DND-41 (cell line): ENCODE measurements at places on chromosomes 16 and 17.

DNA sequence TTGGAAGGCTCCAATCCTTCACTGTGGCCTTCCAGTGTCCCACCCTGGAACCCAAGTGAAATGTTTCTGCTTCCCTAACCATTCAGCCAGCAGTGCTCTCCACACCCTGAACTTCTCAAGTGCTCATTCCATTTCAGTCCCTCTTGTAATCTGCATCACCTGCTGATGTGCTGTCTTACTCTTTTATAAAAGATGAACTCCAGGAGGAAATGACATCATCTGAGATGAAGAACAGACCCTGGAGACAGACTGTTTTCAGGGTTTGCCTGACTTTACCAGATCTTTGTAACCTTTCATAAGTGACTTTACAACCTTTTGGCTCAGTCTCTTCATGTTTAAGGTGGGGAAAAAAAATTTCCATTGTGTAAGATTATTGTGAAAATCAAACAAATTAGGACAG lies 61.3 kb downstream of the CNTNAP4 start:
- no peaks in the 10 kb centered on the region for H3K36me3 ChIP-seq
- no peaks in the 10 kb centered on the region for H3K4me1 ChIP-seq
- H3K27me3 ChIP-seq = no peaks in the 10 kb centered on the region
- no peak overlapping the region for H3K27ac ChIP-seq
- no peak overlapping the region for H3K4me3 ChIP-seq

- H3K27ac ChIP-seq = no peak overlapping the region
- H3K4me1 ChIP-seq = peaks cover 13% of the 10 kb centered on the region
- H3K4me3 ChIP-seq = no peak overlapping the region
Observed at GRCh38 chr16:25007284-25007984, 7.7 kb downstream of the ARHGAP17 start.

GRCh38 chr16:86929057-86929871 lies 350.9 kb downstream of the FOXL1 start:
- H3K36me3 ChIP-seq = no peaks in the 10 kb centered on the region
- H3K27me3 ChIP-seq = peaks cover 12% of the 10 kb centered on the region
- no peak overlapping the region for H3K27ac ChIP-seq
- no peak overlapping the region for H3K4me3 ChIP-seq
- no peak for DNase-seq

GRCh38 chr17:81371910-81372760 lies 23.1 kb upstream of the BAHCC1 start:
- no peak overlapping the region for H3K4me3 ChIP-seq
- no peaks in the 10 kb centered on the region for H3K36me3 ChIP-seq
- no peak for DNase-seq
- H3K27ac ChIP-seq = no peak overlapping the region
- no peaks in the 10 kb centered on the region for H3K4me1 ChIP-seq

- H3K36me3 ChIP-seq = no peaks in the 10 kb centered on the region
- DNase-seq = no peak
- H3K27me3 ChIP-seq = peaks cover 2% of the 10 kb centered on the region
- no peak overlapping the region for H3K27ac ChIP-seq
- H3K4me1 ChIP-seq = peaks cover 15% of the 10 kb centered on the region
- no peak overlapping the region for H3K4me3 ChIP-seq
Observed at GRCh38 chr17:81966343-81967243, 5.6 kb upstream of the NOTUM start.

DNA sequence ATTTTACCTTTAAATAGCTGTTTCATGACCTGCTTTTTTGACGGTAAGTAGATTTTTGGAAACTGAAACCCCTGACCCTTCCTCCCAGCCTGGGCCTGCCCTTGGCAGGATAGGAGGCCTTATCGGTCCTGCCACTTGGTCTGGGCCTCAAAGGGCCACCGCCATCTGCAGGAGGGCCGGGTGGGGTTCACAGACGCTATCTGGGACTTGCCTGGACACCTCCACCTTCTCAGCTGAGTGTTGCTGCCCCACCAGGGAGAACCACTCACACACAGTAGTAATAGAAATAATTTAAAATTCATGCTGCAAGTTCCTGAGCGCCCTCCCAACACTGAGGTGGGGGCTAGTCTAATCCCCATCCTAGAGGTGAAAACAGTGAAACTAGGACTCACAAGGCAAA lies 4.6 kb upstream of the NPRL3 start:
- no peak for DNase-seq
- peaks cover 9% of the 10 kb centered on the region; the same call in 1 of the 2 replicates for H3K4me1 ChIP-seq
- H3K27me3 ChIP-seq = no peaks in the 10 kb centered on the region

GRCh38 chr17:15237106-15237425 lies 28.1 kb downstream of the PMP22 start:
- no peak overlapping the region for H3K27ac ChIP-seq
- no peak overlapping the region for H3K4me3 ChIP-seq
- no peaks in the 10 kb centered on the region for H3K36me3 ChIP-seq
- no peaks in the 10 kb centered on the region for H3K4me1 ChIP-seq

- no peaks in the 10 kb centered on the region for H3K27me3 ChIP-seq
- no peaks in the 10 kb centered on the region for H3K4me1 ChIP-seq
- no peak overlapping the region for H3K4me3 ChIP-seq
- no peaks in the 10 kb centered on the region for H3K36me3 ChIP-seq
Observed at GRCh38 chr16:50837324-50837723, 95.4 kb downstream of the CYLD start.

DNA sequence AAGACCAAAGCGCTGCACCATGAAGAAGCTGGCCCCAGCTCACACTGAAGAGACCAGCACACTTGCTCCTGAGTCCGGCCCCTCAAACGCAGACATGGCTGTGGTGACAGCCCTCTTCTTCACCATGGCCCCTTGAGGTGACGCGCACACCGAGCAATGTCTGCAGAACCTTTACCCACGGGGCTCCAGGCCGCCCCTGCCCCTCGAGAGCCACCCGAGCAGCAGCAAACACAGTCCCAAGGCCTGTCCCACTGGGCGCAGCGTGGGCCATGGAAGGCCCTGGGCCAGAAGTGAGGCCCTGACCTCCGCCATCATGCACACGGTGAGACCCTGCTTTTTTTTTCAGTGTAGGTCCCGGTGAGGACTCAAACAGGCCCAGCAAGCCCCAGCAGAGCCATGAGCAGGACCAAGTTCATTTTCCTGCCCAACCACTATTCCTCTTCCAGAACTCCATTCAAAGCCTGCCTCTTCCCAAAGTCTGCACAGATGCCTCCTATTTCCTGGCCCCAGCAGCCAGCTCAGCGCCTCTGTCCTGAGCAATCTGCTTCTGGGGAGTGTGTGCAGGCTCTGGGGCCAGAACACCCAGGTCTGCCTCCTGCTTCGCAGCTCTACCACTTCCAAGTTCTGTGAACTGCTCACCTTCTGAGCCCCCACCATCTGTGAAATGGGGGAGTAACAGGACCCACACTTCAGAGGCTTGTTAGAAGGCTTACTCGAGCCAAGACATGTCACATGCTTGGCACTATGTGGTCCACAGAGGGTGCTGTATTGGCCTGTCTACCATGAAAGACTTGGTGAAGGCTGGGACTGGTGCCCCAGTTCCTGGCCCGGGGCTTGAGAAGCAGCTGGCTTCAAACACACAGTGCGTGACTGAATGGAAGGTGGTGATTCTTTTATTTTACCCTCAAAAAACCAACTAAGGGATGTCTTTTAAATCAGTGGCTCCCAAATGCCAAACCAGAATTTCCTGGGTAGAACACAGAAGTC lies 35.7 kb upstream of the GSG1L start:
- H3K4me1 ChIP-seq = no peaks in the 10 kb centered on the region
- H3K4me3 ChIP-seq = no peak overlapping the region
- H3K27ac ChIP-seq = no peak overlapping the region
- DNase-seq = no peak
- H3K36me3 ChIP-seq = peaks cover 74% of the 10 kb centered on the region

GRCh38 chr17:39611401-39612112 lies 3.8 kb upstream of the NEUROD2 start:
- H3K27ac ChIP-seq = no peak overlapping the region
- no peak overlapping the region for H3K4me3 ChIP-seq
- H3K27me3 ChIP-seq = peaks cover 9% of the 10 kb centered on the region
- no peaks in the 10 kb centered on the region for H3K36me3 ChIP-seq

DNA sequence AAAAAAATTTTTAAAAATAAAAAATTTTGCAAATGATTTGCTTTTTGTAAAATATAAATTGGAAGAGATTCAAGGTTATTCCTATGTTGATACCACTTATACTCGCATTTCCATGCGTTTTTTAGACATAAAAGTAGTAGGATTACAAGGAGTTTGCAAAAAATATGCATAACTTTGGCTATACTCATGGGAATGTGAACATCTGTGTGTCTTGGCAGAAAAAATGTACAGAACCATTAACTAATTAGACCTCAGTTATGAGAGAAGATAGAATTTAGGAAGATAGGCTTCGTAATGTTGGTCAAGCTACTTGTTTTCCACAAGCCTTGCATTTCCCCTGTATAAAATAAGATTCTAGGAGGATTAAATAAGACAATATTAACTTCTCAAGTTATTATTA lies 61.1 kb upstream of the VPS4A start:
- H3K27ac ChIP-seq = no peak overlapping the region
- H3K4me1 ChIP-seq = no peaks in the 10 kb centered on the region
- DNase-seq = no peak
- peaks cover 15% of the 10 kb centered on the region for H3K36me3 ChIP-seq

DNA sequence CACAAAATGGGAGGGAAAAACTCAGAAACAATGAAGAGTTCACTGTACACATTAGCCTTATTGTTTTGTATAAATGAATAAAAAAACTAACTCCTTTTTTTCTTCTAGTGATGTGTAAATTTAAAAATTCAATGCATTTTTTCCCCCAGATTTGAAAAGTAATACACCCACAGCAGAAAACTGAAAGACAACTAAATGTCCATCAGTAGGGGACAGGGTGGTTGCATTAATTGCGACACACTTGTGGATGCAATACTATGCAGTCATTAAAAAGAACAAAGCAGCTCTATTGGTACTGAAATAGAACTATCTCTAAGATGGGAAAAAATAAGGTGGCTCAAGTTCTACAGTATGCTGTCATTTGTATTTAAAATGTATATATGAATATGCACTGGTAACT lies 13.7 kb upstream of the WIPI1 start:
- H3K27me3 ChIP-seq = no peaks in the 10 kb centered on the region
- H3K27ac ChIP-seq = no peak overlapping the region
- no peaks in the 10 kb centered on the region for H3K36me3 ChIP-seq
- H3K4me3 ChIP-seq = no peak overlapping the region

GRCh38 chr16:19559242-19559910 lies 3.9 kb downstream of the VPS35L start:
- no peak for DNase-seq
- no peak overlapping the region for H3K27ac ChIP-seq
- peaks cover under 1% of the 10 kb centered on the region; the same call in 1 of the 2 replicates for H3K36me3 ChIP-seq
- no peak overlapping the region for H3K4me3 ChIP-seq
- H3K27me3 ChIP-seq = no peaks in the 10 kb centered on the region
- H3K4me1 ChIP-seq = peaks cover 22% of the 10 kb centered on the region

DNA sequence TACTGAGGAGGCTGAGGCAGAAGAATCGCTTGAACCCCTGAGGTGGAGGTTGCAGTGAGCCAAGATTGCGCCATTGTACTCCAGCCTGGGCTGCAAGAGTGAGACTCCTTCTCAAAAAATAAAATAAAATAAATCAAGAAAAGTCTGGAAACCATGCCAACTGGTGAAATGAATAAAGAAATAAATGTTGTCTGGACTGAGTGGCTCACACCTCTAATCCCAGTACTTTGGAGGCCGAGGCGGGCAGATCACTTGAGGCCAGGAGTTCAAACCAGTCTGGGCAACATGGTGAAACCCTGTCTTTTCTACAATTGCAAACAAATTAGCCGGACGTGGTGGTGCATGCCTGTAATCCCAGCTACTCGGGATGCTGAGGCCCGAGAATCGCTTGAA lies 744 bp upstream of the LRRC37A3 start:
- H3K36me3 ChIP-seq = no peaks in the 10 kb centered on the region
- no peak for DNase-seq
- H3K4me1 ChIP-seq = peaks cover 25% of the 10 kb centered on the region
- H3K27ac ChIP-seq = peak overlapping the region; percentile 91
- no peaks in the 10 kb centered on the region for H3K27me3 ChIP-seq

DNA sequence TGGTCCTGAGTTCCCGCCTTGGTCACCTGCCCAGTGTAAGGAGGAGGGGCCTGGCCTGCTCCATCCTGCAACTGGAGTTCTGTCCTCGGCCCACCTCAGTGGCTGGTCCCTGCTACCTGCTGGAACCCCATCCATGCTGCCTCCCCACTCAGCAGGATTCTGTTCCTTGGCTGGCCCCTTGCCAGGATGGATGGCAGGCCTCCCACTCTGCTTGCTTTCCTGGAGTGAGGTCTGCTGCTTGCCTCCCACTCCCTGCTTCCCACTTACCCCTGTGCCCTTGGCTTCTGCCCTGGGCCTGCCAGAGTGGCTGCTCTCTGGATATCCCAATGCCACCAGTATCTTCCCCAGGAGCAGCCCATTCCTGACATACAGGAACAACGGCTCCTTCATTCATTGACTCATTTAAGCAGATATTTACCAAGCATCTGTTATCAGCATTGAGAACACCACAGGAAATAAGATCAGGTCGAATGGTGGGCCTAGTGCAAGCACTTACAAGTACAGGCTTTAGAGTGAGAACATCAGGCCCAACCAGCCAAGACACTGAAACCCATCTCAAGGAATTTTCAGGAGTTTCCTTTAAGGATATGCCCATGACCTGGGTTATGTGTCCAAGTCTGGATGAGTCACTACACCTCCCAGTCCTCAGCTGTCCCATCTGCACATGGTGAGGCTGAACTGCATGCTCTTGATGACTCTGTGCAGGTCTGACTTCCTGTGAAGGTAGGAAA lies 17.0 kb upstream of the RPRML start:
- DNase-seq = no peak
- H3K4me1 ChIP-seq = peaks cover 3% of the 10 kb centered on the region
- no peak overlapping the region for H3K27ac ChIP-seq
- no peaks in the 10 kb centered on the region for H3K36me3 ChIP-seq
- no peak overlapping the region for H3K4me3 ChIP-seq
- no peaks in the 10 kb centered on the region for H3K27me3 ChIP-seq

DNA sequence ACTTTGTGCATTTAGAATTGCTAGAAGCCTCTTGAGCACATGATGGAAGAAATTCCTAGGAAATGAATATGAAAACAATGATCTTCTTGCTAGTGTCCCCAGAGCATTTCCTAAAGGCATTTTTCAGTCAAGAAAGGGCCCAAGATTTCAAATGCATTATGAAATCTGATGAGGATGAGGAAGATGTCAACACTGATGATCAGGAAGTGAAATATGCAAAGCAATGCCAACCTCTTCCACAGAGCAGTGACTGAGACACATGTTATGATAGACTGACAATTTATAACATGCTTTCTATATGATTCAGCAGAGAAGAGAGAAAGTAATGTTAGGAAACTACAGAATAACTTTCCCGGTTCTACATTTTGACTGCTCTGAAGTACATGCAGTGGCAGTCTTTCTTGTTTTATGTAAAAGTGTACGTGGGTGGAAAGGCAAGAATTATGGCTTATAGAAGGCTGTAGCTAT lies 859.1 kb upstream of the GOT2 start:
- H3K4me1 ChIP-seq = no peaks in the 10 kb centered on the region
- no peak overlapping the region for H3K4me3 ChIP-seq
- no peaks in the 10 kb centered on the region for H3K27me3 ChIP-seq
- no peak overlapping the region for H3K27ac ChIP-seq
- no peaks in the 10 kb centered on the region for H3K36me3 ChIP-seq
